ENCODE measurements at places on chromosomes 5 and 9. TPM values are rescaled to one million over a fixed set of nuclear protein-coding genes. Genes with fewer than 3 reads are reported as not detected.

SEC61B gene
- 371 TPM for polyA plus RNA-seq

TCF7 gene
- 3.9 TPM for polyA plus RNA-seq

- no peak for DNase-seq
Observed at GRCh38 chr5:50947906-50948683, 281.7 kb downstream of the PARP8 start.

DNA sequence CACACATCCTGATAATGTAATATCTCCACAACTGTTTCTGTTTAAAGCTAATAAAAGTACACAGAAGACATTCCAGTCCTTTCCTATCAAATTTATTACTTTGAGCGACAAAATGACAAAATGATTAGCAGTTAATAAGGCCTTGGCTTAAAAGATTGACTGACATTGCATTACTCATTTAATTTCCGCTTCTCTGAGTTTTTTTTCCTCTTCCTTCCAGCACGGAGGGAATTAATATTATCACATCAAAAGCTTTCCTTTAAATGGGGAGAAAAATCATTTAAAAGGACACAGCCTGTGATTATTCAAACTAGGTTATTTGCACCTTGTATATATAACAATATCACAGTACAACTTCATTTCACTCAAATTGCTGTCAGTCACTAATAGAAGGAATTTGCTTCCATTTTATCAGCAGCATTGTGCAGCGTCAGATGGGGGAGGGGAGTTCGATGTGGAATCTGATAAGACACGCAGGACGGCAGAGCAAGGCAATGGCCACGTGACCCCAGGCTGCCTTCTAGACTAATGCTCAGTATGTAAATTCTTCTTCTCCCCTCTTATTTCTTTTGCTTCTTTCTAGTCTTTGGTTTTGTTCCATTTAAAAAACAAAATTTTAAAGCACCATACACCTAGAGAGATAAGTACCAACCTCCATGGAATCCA, 400.5 kb downstream of the IRX1 start:
- no peak for DNase-seq

Measured in adrenal gland (tissue), 19 donors.